Pulmonary artery endothelial cell (primary cell): ENCODE measurements at places on chromosomes 2 and 18. TPM values are rescaled to one million over a fixed set of nuclear protein-coding genes. Genes with fewer than 3 reads are reported as not detected.
A peak's percentile ranks its signal among the peaks of the same experiment; 100 is the strongest.

- DNase-seq, result peak; percentile 15
Observed at GRCh38 chr2:25341753-25342371, at the start of gene DNMT3A. Gene DNMT3A, minus strand, starts transcription at chr2:25341925. Its CDS starts 27,941 bp downstream, at chr2:25313984.

DNA sequence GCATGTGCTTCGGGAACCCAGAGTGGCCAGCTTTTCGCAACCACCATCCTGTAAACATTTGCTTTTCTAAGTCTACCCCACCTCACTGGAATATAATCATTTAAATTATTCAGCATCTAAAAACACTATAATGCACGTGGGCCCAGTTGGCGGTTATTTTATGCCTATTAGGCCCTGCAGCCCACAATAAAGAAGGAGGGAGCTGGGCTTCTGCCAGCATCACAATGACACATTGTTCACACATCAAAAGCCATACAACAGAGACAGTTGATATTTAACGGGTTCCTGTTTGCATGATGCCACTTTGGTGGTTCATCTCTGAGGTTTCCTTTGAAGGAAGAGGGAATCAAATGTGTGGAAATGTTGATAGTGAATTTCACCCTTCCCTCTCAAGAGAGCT, 916.0 kb upstream of the CELF4 start:
- no peak for DNase-seq

DNA sequence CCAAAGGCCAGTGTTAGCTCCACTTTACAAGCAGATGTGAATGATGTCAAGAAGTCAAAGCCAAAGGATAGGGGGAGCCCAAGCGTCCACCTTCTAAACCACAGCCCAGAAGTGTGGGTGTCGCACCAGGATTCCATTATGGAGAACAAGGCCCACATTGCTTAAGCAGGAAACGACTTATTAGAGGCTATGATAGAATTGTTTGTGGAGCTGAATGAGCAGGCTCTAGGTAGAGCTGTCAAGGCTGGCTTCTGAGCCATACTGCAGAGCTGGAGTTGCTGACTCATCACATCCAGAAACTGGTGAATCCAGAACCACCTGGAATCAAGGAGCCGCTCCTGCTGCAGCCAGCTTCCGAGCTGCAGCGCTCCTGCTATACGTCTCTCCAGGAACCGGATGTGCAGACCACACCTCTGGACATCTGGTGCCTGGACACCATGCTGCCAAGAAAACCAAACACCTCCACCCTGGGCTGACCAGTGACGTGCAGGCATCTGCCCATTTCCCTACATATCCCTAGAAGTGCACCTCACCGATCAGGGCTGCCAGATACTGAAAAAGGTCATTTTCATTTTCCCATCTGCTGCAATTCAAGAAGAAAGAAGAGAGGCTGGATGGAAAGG, 6.2 kb upstream of the TWIST2 start:
- no peak for DNase-seq

Gene OR6B2
- not detected in 2 replicates for total RNA-seq

DNA sequence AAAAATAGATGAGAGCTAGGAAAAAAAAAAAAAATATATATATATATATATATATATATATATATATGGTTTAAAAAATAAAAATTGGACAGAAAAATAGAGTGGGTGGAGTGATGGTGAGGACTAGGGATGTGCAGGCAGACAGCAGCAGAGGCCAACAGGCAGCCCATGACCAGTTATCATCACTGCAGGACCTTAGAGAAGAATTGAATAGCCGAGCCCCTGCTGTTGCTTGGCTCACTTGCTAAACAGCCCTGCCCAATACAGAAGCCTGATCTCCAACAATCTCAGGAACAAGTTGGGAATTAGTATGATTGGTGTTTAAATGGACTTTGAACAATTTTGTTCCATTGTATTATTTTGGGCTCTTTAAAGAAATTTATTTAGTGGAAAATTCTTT, 967.5 kb upstream of the PIK3C3 start:
- DNase-seq, result no peak
